ENCODE measurements at places on chromosomes 4 and X. TPM values are rescaled to one million over a fixed set of nuclear protein-coding genes. Genes with fewer than 3 reads are reported as not detected.

The MAGEA3 gene
- total RNA-seq = not detected

- DNase-seq = no peak
Measured at GRCh38 chr4:138448169-138448568, 206.0 kb upstream of the SLC7A11 start.

- DNase-seq = peak; percentile 43
Measured at GRCh38 chr4:80183250-80184052, 13.9 kb upstream of the PRDM8 start.

DNA sequence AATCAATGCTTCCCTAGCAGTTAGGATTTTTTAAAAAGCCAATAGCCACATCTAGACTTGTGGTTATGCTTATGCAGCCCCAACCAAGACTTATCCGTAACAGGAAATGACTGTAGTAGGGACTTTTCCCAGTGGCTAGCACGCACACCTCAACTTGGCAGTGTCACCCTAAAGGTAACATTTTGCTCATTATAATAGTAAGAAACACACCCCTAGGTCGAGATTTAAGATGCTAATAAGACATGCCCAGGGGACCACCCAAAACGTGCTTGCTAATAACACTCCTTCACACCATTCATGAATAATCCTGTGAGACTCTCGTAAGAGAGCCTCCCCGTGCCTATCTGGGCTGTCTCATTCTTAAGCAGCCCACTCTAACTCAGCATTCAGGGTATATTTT lies 195.3 kb downstream of the CHIC1 start:
- DNase-seq = no peak

GRCh38 chr4:117847849-117848248 lies 186.4 kb upstream of the NDST3 start:
- no peak for DNase-seq
